ENCODE measurements at places on chromosomes 13 and 19.
A peak's percentile ranks its signal among the peaks of the same experiment; 100 is the strongest.

- no peak for DNase-seq
These were observed 393.6 kb downstream of the TDRD3 start for GRCh38 chr13:60790620-60791019.

DNA sequence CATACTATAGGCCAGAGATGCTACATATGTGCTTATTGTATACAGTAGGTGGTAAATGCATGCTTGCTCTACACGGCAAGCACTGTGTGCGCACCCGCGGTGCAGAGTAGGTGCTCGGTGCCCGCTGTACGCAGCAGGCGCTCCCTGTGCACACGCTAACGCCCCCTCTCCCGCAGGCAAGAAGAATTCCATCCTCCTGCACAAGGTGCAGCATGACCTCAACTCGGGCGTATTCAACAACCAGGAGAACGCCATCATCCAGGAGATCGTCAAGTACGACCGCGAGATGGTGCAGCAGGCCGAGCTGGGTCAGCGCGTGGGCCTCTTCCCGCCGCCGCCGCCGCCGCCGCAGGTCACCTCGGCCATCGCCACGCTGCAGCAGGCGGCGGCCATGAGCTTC is 17.7 kb downstream of the POLRMT start:
- no peak for DNase-seq

DNA sequence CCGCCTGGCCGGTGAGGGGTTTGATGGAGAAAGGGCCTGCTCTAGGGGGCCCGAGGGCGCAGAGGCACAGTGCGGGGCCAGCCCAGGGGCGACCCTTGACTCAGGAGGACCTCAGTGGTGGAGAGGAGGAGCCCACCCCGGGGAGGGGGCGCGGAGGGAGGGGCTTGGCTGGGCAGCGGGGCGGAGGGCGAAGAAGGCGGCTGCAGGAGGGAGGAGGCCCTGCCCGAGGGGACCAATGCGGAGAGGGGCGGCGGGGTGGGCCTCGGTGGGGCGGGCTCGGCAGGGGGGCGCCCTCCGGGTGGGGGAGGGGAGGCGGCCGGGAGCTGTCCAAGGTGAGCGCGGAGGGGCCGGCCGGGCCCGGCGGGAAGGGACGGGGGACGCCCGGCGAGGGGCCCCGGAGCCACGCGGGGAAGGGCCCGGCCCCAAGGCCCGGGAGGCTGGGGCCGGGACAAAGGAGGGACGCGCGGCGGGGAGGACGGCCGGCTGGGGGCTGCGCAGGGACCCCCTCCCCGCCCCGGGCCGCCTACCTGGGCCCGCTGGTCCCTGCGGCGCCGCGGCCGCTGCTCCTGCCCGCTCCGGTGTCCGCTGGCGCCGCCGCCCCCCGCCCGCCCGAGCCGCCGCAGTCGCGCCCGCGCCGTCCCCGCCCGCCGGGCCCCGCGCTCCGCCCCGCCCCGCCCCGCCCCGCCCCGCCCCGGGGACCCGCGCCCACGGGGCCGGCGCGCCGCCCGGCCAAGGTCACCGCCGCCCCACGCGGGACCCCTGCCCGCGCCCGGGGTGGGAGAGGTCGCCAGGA is at the start of gene DIRAS1:
DIRAS1 (minus strand) TSS at position 596 of the 793 bp plus-strand sequence. CDS start 3,566 bp downstream, outside the sequence.
- no peak for DNase-seq

DNA sequence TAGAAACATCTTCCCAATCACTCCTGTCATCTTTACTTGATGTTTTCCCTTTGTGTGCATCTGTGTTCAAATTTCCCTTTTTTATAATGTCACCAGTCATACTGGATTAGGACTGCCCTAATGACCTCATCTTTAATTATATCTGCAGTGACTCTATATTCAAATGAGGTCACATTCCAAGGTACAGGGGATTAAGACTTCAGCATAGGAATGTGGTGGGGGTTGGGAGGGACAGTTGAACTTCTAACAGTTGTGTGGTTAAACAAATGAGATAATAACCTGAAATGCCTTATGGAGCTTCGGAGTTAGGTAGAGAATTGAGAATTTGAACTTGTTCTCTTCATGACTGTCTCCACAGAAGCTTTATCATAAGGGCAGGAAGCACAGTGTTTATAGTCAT is 23.0 kb downstream of the PAN3 start:
- DNase-seq = no peak

DNA sequence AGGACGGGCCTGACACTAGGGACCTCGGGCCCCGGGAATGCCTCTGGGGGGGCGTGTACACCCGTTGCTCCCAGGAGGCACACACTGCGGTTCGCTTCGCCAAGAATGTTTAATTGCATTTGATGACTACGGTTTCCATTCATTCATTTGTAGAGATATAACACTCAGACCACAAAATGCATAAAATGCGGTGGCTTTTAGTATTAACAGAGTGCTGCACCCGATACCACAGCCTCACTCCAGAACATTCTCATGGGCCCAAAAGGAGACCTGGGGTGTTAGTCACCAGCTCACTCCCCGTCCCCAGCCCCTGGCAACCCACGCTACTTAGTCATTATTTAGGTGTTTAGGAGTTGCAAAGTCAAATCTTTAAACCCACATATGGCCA is 21.8 kb downstream of the HCN2 start:
- peak; percentile 45 for DNase-seq

DNA sequence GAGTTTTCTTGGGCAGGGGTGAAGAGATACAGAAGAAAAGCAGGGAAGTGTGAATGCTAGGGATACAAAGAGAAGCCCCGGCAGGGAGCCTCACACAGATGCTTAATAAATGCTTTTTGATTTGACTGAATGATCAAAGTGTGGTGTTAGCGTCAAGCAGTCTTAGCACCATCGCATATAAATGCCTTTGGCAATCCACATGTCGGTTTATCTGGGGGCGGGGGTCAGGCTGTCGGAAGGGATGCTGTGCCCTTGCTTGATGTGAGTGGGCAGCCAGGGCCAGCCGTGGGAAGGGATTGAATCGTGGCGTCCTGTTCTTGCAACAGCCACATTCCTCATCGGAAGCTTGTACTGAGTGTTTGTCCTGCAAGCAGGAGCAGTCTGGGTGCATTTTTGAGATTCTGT is 173.1 kb downstream of the LACC1 start:
- DNase-seq = no peak

DNA sequence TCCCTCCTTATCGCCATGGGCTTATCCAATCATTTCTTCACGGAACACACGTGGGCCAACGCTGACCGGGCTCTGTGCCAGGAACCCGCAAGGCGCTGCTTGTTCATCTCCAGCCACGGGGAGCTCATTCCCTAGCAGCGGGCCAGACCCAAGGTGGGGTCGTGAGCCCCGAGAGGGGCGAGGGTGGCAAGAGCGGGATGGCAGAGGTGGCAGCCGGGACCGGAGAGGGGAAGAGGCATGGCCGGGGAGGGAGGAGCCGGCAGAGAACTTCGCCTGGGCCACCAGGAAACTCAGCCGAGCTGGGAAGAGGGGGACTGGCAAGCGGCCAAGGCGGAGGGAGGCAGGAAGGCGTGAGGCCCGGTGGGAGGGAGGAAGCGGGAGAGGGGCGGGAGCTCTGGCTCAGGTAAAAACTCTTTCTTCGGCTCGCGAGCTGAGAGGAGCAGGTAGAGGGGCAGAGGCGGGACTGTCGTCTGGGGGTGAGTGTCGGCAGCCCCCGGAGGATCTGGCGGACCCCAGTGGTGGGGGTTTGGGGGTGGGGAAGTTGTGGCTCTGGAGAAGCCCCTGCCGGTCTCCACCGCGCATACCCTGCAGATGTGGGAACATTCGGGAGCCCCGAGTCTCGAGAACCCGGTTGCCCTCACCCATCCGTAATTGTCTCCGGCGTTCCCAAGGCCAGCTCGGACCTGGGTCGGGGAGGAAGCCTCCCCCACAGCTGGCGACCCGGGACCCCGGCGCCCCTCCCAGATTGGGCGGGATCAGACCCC is at the start of gene B3GNT3:
B3GNT3 (plus strand) TSS at position 408 of the 764 bp plus-strand sequence. CDS start 12,670 bp downstream, outside the sequence.
- DNase-seq = no peak

DNA sequence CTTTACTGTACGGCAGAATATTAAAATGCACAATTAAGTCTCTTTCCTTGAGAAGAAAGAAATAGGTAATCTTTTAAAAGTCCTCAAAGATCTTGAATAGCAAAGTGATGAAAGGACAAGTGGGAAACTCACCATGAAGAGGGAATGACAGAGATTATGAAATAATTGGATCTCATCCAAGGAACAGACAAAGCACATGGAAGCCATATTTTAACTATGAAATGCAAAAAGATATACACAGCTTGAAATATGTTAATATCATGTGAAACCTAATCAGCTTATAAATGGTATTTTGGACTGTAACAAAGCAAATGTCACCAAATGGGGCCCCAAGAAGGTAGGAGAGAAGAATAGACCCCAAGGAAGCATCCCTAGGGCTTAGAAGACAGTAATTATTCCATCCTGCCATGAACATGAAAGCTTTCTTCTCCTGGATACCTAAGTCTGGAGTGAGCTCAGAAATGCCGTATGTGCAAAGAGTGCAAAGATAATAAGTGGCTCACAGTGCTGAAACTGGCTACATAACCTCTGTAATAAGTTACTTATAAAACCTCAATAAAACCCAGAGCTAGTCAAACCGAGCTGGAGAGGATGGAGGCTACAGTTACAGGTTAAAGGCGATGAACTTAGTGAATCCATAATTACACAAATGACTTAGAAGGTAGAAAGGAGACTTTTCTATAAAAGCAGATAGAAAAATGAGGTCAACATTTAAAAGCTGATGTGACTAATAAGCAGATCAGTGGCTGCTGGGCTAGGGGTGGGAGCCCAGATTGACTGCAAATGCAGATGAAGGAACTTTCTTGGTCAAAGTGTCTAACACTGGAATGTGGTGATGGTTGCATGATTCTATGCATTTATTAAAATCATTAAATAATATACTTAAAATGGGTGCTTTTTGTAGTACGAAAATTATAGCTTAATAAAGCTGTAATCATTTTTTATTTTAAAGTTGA is 34.4 kb downstream of the DCLK1 start:
- no peak for DNase-seq

GRCh38 chr19:8615024-8615423 is 4.5 kb upstream of the ADAMTS10 start:
- no peak for DNase-seq

DNA sequence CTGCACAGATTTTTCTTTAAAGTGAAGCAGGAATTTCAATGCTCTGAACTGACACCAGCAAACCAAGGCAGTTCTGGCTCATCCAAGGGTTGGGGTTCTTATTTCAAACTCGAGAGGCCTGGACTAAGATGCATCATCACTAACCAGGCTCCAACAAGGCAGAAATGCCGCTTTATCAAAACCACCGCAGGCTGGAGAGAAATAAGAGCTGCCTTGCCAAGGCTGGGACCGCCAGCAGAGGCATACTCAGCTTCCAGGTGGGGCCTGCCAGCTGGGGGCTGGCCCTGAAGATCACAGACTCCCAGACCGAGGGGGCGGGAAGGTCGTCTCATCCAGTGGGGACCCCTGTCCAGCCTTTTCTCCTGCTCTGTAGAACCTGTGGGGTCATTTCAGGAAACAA is 37.4 kb upstream of the GAS6 start:
- DNase-seq = no peak

- DNase-seq = no peak
These were observed 87.9 kb downstream of the DIAPH3 start for GRCh38 chr13:60075850-60076249.

- no peak for DNase-seq
These were observed 15.6 kb downstream of the SMIM24 start for GRCh38 chr19:3464587-3465235.

GRCh38 chr19:54481326-54481930 is 8.3 kb upstream of the CDC42EP5 start:
- DNase-seq = peak; percentile 42

- no peak for DNase-seq
These were observed 151.9 kb downstream of the MYO16 start for GRCh38 chr13:108781312-108781711.

- DNase-seq = no peak
These were observed 265.2 kb upstream of the MAB21L1 start for GRCh38 chr13:35741657-35742056.

DNA sequence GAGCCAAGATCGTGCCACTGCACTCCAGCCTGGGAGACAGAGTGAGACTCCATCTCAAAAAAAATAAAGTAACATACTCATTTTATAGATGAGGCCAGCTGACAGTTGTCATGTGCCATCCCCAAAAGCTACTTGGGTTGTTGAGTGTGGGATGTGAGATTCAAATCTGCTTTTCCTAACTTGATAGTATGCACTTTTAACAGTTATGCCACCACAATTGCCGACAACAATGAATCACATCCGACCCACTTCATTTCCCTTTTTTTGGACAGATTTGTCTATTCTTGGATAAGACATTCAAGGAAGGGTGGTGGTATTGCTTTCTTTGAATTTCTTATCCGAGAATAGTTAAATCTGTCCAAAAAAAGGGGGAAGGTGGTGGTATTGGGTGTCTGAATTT is 16.3 kb upstream of the DNMT1 start:
- DNase-seq = no peak

- no peak for DNase-seq
These were observed 2.3 kb downstream of the SPACA4 start for GRCh38 chr19:48608798-48609263.

DNA sequence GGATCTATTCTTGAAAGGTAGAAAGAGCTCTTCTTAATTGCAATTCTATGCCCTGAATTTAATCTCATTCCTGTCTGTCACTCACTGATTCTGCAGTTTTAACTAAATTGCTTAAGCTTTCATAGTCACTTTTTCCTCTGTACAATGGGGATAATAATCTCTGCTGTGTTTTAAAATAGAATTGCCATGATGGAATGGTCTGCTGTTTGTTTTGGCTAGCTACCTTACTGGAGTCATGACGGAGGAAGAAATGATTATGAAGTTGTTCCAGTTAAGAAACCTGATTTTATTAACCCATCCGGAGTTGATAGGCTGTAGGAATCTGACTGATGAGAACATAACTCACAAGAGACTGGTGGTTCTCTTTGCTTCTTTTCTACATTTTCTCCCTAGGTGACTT is 54.9 kb upstream of the ITM2B start:
- no peak for DNase-seq

GRCh38 chr13:50712456-50712855 is 131.0 kb downstream of the DLEU7 start:
- DNase-seq = no peak

DNA sequence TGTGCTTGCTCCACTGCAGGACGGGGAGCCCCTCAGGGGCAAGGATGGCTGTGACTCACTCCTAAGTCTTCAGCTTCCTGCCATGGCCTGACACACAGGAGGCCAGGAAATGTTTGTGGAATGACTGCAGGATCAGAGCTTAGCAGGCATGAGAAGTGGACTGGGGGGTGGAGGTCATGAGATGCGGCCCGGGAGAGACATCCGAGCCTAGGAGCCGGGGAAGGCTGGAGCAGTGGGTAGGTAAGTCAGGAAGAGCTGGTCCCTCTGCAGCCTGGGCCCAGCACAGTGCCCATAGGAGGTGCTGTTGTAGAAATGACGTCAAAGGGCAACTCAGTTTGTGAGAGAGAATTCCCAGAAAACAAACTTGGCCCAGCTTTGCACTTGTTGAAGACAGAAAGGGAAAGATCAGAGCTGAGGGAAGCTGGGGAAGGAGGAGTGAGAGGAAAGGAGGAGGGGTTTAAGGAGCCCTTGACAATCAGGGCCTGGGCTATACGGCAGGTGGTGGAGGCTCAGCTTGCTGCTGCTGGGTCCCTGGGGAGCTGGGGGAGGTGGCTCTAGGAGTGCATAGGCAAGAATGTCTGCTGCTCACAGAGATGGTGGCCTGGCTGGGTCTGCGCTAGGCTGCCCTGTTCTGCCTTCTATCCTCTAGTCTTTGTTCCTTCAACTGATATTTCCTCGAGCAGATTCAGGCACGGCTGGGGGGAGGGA is 18.5 kb downstream of the POU2F2 start:
- DNase-seq = no peak

- DNase-seq = peak; percentile 99
These were observed 563 bp upstream of the TOMM40 start for GRCh38 chr19:44890366-44891015.
